Activated naive CD4-positive, alpha-beta T cell (primary cell): ENCODE measurements at places on chromosomes 5 and 9.

DNA sequence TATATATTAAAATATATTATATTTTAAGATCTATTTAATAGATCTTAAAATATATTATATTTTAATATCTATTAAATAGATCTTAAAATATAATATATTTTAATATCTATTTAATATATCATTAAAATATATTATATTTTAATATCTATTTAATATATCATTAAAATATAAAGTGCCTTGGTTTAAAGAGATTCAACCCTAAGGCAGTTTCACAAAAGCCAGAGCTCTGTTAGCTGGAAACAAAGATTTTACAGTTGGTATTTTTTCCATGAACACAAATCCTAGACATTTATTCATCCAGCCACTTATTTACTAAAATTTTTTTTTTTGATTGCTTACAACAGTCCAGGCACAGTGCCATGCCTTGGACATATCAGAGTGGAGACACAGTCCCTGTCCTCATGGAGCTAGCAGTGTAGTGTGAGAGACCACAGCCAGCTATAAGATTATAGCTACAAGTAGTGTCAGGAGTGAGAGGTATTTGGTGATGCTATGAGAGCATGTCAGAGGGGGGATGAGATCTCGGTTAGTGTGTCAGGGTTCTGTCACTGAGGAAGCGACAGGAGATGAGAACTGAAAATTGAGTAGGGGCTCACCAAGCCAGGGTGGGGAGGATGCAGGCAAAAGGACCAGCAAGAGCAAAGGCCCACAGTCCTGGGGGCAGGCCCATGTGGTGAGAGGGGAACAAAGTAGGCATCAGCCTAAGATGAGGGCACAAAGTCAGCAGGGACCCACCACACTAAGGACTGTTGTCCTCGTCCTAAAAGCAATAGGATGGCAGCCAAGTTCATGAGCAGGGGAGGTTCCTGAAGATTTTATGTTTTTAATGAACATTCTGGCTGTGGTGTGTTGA lies 74.5 kb downstream of the FBXO38 start:
- DNase-seq: no peak

DNA sequence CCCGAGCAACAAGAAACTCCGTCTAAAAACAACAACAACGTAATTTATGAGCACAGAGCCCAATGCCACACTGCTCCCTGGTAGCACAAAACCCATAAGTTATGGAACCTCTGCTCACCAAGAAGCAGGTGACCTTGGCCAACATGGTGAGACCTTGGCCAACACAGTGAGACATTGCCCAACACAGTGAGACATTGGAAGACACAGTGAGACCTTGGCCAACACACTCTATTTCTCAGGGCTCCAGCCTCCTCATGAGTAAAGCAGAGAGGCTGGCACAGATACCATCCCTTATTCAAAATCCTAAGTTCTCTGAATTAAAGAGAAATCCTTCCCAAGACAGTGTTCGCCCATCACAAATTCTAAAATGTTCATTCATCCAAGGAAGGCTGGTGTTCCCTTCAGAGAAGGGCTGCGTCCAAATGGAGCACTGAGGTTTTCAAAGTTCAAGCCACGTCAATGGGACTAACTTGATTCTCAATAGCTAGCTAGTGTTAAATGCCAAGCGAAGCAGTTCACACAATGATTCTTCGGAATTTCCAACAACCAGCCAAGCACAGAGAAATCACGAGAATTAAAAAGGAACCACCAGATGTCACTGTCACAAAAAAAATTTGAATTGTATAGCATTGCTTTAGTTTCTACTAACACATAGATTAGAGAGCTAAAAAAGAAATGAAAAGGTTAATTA lies 29.5 kb downstream of the TTC39B start:
- no peak for DNase-seq

DNA sequence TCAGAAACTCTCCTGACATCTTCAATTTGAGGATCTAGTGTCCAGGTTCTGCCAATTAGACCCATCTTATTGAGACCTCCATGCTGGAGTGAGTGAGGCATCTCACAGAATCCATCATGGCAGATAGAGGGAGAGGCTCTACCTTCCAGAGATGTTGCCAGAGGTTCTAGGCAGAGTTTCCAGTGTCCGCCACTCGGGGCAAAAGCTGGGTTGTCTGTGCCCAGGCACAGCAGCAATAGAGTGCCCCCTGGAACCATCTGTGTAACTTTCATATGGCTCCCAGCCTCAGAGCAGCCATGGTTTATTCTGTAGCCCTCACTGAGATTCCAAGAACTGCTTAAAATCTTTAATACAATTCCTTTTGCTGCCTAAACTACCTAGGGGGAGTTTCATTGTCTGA lies 16.6 kb upstream of the CCDC112 start:
- no peak for DNase-seq

DNA sequence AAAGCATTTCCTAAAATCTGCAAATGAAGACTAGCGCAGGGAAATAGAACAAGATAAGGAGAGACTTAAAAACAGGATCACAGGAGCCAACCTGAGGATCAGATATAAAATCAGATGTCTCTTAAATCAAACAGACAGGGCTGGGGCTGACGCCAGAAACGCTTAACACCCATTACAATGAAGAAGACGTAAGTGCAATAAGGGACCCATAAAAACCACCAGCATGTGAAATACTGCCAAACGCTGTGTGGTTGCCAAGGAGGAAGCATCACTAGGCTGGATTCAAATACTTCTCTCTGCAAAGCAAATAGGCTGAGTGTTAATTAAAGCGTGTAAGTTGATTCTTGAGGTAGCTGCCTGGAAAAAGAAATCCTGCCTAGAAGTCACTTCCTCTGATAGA lies 74.4 kb upstream of the ATP10B start:
- DNase-seq: no peak

- no peak for DNase-seq
Observed at GRCh38 chr5:129120158-129120581, 25.6 kb downstream of the ISOC1 start.

- no peak for DNase-seq
Observed at GRCh38 chr5:121954086-121954485, 7.7 kb upstream of the SRFBP1 start.

- no peak for DNase-seq
Observed at GRCh38 chr5:78004559-78004958, 228.4 kb upstream of the TBCA start.

DNA sequence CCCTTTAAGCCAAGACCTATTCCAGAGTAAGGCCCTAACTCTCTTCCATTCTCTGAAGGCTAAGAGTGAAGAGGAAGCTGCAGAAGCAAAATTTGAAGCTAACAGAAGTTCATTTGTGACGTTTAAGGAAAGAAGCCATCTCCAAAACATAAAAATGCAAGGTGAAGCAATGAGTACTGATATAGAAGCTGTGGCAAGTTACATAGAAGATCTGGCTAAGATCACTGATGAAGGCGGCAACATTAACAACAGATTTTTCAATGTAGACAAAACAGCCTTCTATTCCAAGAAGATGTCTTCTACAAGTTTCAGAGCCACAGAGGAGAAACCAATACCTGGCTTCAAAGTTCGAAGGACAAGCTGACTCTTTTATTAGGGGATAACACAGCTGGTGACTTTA lies 1143.4 kb downstream of the CDH12 start:
- no peak for DNase-seq

GRCh38 chr9:6471231-6471850 lies 58.3 kb downstream of the UHRF2 start:
- DNase-seq: no peak

DNA sequence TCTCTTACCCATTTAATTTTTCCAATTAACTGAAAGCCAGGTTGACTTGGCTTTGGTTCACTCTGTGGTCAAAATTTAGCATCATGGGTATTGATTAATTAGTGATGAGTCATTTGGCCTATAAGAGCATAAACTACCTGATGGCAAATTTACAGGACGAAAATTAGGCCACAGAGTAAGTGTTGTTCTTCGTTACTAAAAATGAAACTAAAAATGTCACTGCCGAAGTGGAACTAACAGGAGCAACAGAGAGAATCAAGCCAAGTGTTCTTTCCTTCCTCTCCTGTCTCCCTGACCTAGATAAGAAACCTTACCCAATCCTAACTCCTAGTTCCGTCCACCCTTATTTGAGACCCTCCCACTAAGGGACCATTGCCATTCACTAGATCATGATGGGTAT lies 176.9 kb downstream of the RAB3C start:
- no peak for DNase-seq

DNA sequence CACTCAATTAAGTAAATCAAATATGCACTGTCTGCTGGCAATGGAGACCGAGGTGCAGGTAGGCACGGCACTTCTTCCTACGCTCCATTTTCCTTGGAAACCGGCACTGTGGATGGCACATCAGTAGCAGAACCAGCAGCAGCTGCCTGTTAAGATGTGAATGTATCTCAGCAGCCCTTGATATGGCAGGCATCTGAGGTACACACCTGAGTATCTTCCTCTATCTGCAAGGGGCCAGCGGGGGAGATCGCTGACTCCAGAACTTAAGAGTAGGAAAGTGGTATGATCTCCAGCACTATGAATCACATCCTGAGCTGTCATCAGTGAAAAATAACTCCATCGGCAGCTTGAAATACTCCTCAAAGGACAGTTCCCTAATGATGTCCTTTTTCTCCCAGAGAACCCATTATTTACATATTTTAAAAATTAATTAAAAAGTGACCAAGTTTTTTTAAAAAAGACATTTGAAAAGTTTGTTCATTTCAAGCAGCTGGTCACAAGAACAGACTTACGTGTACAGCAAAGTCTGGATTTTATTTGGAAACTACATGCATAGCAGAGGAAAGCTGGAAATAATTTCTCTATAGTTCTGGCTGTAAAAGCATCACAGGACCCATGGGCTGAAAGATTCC lies 97.1 kb downstream of the ADAMTS12 start:
- no peak for DNase-seq

DNA sequence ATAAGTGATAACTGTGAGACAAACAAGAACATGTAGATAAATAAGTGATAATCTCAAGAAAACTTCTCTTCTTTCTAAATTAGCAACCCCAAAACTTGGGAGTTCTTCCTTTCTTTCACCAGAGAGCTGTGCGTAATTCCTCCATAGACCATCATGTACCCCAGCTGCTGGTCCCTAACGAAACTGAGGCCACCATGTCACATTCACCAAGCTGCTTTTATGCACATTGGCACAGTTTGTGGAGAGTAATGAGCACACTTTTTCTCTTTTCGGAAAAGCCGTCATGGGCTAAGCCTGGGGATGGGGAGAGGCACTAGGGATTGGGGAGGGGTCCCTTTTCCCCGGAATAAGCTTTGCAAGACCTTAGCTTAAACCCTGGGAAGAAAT lies 561.4 kb downstream of the BNC2 start:
- DNase-seq: no peak

GRCh38 chr5:37825334-37825915 lies 14.4 kb downstream of the GDNF start:
- DNase-seq: no peak

GRCh38 chr5:137693951-137694721 lies 41.8 kb downstream of the KLHL3 start:
- DNase-seq: no peak

GRCh38 chr9:88814577-88814976 lies 176.7 kb upstream of the S1PR3 start:
- no peak for DNase-seq

- DNase-seq: no peak
Observed at GRCh38 chr5:9343146-9343850, 202.6 kb downstream of the SEMA5A start.

GRCh38 chr5:164191240-164191639 lies 685.8 kb downstream of the MAT2B start:
- no peak for DNase-seq
